Fibroblast of the aortic adventitia (primary cell): ENCODE measurements at places on chromosomes 11 and 22. TPM values are rescaled to one million over a fixed set of nuclear protein-coding genes. Genes with fewer than 3 reads are reported as not detected.

The CTSW gene
- total RNA-seq = not detected in 2 replicates

The ACR gene
- not detected in 2 replicates for total RNA-seq

The OR51E1 gene
- total RNA-seq = not detected in 2 replicates

The UBQLN3 gene
- total RNA-seq = 0.09 TPM in 1 of 2 replicates, not detected in the other

The SAA1 gene
- not detected in 2 replicates for total RNA-seq

The FAM180B gene
- not detected in 2 replicates for total RNA-seq

The GTSE1 gene
- total RNA-seq = 1.3 and 13.4 TPM in 2 replicates

The DDX25 gene
- total RNA-seq = under 0.01 TPM in 1 of 2 replicates, not detected in the other

The PLCB3 gene
- total RNA-seq = 22.5 and 47.5 TPM in 2 replicates

The C22orf15 gene
- total RNA-seq = 0.18 and 4.9 TPM in 2 replicates

The NXPE4 gene
- total RNA-seq = not detected in 2 replicates

The MARK2 gene
- 11.4 and 12.7 TPM in 2 replicates for total RNA-seq

The RAC2 gene
- total RNA-seq = 5.6 and 14.4 TPM in 2 replicates

The ST3GAL4 gene
- total RNA-seq = 9.6 and 25.4 TPM in 2 replicates

The OR10AG1 gene
- not detected in 2 replicates for total RNA-seq

The PHF21B gene
- not detected in 2 replicates for total RNA-seq

The TP53AIP1 gene
- not detected in 2 replicates for total RNA-seq

The CECR2 gene
- 0.49 TPM in 1 of 2 replicates, not detected in the other for total RNA-seq

The GGTLC2 gene
- not detected in 2 replicates for total RNA-seq

The MUC6 gene
- total RNA-seq = under 0.01 TPM in 1 of 2 replicates, not detected in the other

The RBX1 gene
- 12.8 and 73.1 TPM in 2 replicates for total RNA-seq

The ZFP91 gene
- 43.7 and 73.4 TPM in 2 replicates for total RNA-seq

The FOSL1 gene
- 11.4 and 73.9 TPM in 2 replicates for total RNA-seq

The CTSF gene
- 35.0 and 47.1 TPM in 2 replicates for total RNA-seq

The C11orf91 gene
- not detected in 2 replicates for total RNA-seq

The KRTAP5-1 gene
- total RNA-seq = not detected in 2 replicates

The SLC43A3 gene
- 44.3 and 74.3 TPM in 2 replicates for total RNA-seq

The GNG3 gene
- total RNA-seq = not detected in 2 replicates

The BSX gene
- not detected in 2 replicates for total RNA-seq

The VWCE gene
- total RNA-seq = 7.4 and 13.9 TPM in 2 replicates

The FGF4 gene
- total RNA-seq = 0.08 TPM in 1 of 2 replicates, not detected in the other

The ZNF215 gene
- 1.2 and 3.5 TPM in 2 replicates for total RNA-seq

The SCUBE2 gene
- 0.54 and 1.1 TPM in 2 replicates for total RNA-seq

The PACSIN3 gene
- 28.8 and 31.6 TPM in 2 replicates for total RNA-seq

The EHF gene
- 0.18 TPM in 1 of 2 replicates, not detected in the other for total RNA-seq

The PDGFD gene
- total RNA-seq = 32.4 and 37.4 TPM in 2 replicates

The OR8D4 gene
- total RNA-seq = 0.09 and 0.25 TPM in 2 replicates

The VSTM5 gene
- 0.18 and 0.25 TPM in 2 replicates for total RNA-seq

The MYOD1 gene
- not detected in 2 replicates for total RNA-seq

The ADAMTS8 gene
- total RNA-seq = 2.6 TPM in 1 of 2 replicates, not detected in the other

The TNNI2 gene
- not detected in 2 replicates for total RNA-seq

The DSCAML1 gene
- not detected in 2 replicates for total RNA-seq

The TPBGL gene
- total RNA-seq = 0.08 TPM in 1 of 2 replicates, not detected in the other

The TRIM51 gene
- total RNA-seq = not detected in 2 replicates
